ENCODE measurements at places on chromosomes 16 and 17.

DNA sequence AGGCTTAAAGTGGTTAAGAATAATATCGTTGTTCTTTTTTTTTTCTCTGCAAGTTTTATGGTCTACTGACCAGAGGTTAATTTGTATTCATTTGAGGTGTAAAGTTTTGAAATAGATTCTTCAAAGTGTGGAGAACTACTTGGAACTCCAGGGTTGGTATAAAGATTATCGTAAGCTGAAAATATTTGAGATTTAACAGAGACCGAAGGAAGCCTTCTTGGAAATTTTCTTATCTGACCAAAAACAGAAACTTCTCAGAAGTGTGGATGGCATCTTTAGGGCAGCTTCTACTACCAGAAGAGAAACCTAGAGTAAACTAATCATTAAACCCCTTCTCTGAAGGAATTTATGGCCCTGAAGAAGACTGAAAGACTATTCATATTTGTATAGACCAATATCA lies 206.8 kb upstream of the MON1B start:
- DNase-seq: no peak

DNA sequence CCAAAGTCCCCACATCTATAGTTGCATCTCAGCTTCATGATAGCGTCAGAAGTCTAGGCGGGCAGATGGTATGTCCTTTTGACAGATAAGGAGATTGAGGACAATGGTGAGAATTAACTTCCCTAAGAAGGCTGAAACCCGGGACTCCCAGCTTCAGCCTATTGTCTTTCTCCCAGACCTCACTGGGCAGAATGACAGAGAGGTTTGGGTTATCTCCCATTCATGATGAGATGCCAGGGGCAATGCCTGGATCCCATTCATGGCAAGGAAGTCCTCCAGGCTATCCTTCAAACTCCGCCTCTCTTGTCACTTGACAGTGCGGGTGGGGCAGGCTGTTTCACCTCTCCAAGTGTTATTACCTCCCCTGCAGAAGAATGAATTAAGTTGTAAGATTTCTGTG lies 100.3 kb downstream of the IRX5 start:
- no peak for DNase-seq

DNA sequence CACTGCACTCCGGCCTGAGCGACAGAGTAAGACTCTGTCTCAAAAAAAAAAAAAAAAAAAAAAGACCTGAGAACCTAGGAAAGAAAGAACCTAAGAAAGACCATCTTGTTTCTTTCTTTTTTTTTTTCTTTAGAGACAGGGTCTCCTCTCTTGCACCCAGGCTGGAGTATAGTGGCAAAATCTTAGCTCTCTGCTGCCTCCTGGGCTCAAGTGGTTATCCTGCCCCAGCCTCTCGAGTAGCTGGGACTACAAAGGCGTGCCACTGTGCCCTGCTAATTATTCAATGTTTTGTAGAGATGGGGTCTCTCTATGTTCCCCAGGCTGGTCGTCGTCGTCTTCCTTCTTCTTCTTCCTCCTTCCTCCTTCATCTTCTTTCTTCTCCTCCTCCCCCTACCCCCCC lies 7.8 kb upstream of the BIRC5 start:
- no peak for DNase-seq

DNA sequence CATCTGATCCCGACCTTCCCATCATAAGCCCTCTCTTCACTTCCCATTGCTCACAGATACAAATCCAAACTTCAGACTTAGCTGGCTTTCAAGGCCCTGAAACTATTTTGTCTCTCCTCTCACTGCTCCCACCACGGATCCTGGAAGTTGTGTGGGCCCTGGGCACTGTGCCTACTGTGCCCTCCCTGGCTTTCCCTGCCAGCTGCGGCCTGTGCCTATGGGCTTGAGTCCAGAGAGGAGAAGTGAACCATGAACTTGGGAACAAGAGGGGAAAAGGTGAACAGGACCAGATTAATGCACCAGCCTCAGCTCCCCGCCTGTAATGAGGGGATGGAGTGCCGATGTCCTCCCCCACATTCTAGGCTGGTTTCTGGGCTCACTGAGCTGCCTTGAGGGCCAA lies 18.9 kb upstream of the KCNJ12 start:
- no peak for DNase-seq

GRCh38 chr17:11738151-11738550 lies 139.9 kb downstream of the DNAH9 start:
- no peak for DNase-seq

DNA sequence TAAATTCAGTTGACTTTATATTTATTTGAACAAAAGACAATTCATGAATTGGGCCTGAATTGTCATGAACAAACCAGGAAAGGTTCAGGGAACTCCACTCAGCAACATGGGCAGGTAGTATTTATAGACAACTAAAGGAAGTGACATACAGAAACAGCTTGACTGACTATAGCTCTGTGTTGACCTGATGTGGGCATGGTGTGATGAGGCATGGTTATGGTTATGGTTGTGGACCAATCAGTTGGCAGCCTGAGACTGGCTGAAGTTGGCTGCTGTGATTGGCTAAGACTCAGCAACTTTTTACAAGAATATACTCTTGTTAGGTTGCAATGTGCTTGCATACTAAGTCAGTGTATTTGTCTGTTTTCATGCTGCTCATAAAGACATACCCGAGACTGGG lies 108.4 kb downstream of the HS3ST3B1 start:
- DNase-seq: no peak
